ENCODE measurements at places on chromosomes 12 and 14.

- DNase-seq: no peak
Measured at GRCh38 chr14:59123975-59124374, 64.5 kb upstream of the DAAM1 start.

DNA sequence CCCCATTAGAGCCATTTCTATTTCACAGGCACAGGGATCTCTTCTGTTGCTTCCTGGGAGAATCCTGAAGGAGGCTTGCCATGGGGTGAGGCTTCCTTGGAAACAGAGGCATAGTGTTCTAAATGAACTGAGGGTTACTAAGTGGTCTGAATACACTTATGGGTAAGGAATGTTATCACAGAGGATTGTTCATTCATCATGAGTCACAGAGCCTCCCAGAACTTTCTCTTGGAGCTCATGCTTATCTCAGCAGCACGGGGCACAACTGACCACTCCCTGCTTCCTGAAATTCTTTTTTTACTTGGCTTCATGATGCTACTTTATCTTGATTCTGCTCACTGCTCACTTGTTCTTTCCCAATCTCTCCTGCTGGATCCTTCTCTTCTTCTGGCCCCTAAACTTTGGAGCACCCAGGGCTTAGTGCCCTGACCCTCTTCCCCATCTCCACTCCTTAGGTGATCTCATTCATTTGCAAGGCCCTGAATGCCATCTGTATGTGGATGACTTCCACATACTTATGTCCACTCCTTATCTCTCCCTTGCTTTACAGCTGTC is 57.9 kb downstream of the ANO6 start:
- DNase-seq: no peak

DNA sequence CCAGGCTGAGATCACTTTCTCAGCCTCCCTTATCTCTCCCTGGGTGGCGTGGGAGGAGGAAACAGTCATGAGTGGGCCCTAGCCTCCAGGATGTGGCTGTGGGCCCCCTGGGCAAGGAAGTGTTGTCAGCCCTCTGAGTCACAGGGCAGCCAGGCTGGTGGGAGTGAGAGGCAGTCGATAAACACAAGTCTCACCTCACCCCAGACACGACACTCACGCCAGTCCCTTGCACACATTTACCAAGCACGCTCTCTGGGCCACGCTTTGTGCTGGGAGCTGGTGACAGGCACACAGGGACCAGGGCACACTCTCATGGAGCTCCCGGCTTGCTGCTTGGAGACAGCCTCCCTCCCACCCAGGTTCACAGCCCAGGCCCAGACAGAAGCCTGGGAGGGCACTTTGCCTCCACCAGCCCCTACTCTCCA is 1.9 kb upstream of the KRT79 start:
- no peak for DNase-seq

DNA sequence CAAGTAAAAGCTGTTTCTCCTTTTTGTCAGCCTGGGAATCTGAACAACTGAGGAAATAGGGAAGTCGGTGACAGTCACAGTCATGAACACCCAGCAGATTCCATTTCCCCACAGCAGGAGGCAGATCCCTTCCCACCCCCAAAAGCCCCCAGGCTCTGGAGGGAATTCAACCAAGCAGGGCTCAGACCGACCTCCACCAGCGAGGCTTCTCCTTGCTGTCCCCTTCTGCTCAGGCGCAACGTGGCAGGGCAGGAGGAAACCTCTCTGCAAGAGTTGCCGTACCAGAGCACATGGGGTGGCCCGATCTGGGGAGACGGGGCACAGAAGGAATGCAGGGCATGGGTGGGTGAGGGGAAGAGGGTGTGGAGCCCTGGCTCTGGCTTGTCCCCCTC is 319 bp downstream of the GALNT6 start:
- DNase-seq: no peak

GRCh38 chr12:41621291-41621690 is 433.2 kb downstream of the PDZRN4 start:
- no peak for DNase-seq

DNA sequence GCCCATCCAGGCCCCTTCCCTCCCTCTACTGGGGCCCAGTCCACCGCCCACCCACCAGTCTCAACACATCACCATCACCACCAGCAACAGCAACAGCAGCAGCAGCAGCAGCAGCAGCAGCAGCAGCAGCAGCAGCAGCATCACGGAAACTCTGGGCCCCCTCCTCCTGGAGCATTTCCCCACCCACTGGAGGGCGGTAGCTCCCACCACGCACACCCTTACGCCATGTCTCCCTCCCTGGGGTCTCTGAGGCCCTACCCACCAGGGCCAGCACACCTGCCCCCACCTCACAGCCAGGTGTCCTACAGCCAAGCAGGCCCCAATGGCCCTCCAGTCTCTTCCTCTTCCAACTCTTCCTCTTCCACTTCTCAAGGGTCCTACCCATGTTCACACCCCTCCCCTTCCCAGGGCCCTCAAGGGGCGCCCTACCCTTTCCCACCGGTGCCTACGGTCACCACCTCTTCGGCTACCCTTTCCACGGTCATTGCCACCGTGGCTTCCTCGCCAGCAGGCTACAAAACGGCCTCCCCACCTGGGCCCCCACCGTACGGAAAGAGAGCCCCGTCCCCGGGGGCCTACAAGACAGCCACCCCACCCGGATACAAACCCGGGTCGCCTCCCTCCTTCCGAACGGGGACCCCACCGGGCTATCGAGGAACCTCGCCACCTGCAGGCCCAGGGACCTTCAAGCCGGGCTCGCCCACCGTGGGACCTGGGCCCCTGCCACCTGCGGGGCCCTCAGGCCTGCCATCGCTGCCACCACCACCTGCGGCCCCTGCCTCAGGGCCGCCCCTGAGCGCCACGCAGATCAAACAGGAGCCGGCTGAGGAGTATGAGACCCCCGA is 6.8 kb upstream of the RNU7-1 start:
- no peak for DNase-seq

DNA sequence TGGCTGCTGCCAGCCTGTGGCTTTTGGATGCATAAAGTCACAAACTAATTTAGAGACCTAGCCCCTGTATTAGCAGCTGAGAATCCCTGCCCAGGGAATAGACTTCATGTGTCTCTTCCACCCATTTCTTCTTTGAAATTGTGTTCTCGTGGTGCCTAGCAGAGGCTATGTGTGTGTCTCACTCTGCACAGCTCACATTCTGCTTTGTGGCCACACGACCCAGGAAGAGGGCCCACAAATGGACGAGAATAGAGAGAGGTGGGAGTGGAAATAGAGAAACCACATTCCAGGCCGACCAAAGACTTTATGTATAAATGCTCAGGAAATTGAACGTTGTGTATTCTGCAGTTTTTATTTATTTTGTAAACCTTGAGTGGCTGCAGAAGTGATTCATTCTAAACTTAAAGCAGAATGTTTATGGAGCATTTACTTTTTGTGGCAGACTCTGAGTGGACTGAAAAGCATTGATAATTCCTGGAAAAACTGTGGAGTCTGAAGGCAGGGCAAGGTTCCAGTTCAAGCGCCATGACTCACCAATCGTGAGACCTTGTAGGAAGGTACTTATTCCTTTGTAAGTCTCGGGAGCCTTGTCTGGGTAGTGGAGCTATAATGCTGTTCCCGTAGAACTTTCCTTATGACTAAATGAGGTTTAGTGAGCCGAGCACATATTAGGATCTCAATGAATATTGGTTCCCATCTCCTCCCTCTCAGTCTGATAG is 9.1 kb downstream of the B4GALNT3 start:
- no peak for DNase-seq

GRCh38 chr14:33809396-33809981 is 141.4 kb downstream of the EGLN3 start:
- DNase-seq: no peak

DNA sequence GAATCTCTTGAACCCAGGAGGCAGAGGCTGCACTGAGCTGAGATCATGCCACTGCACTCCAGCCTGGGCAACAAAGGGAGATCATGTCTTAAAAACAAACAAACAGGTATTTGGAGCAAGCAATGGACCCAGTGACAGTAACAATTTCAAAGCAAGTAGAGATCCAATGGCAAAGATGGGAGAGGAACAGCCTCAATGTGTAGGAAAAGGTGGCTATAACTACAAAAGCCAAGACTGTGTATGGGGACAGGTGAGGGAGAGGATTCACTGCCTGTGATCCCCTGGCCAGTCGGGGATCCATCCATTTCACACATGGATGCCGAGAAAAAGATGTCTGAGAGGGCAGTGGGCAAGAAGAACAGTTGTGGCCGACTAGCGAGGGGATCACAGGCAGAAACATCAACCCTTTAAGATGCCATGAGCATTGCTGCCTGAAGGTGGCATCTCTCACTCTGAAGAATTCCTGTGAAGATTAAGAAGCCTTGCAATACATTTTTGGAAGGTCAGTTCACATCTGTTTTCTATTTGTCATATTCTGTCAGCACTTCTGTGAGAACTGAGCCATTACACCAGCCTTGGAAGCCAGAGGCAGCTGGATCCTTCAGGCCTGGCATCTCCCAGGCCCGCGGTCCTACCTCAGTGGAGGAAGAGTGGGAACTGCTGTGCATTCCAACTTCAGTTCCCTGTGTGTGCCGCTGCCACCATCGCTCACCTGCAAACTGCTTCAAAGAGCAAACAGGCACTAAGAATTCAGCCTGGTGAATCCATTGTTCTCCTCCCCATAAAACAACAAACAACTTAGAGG is 54.5 kb upstream of the FRS2 start:
- no peak for DNase-seq

DNA sequence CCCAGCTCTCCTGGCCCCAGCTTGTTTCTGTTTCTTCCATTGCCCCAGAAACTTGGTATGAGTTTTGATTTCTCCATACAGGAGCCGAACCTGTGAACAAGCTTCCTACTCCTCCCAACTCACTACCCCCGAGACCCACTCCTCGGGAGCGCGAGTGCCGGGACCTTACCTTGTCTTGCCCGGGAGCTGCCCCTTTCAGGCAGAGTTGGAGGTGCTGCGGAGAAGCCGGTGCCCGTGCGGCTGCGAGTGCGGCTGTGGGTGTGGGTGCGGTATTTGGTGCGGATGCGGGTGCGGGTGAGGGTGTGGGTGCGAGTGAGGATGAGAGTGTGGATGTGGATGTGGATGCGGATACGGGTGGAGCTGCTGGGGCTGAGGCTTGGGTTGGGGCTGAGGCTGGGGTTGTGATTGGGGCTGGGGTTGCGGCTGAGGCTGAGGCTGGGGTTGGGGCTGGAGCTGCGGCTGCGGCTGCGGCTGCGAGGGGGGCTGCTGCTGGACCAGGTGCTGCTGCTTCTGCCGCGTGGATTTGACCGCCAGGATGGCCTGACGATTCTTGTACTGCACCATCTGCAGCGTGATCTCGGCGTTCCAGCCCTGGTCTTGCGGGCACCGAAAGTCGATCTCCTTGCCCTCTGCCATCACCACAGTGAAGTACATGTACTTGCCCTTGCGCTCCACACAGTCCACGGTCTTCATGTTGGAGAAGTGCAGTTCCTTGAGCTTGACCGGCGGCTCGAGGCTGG is 1.1 kb downstream of the PHLDA1 start:
- peak; percentile 37 for DNase-seq

- no peak for DNase-seq
Measured at GRCh38 chr14:103529383-103530365, 678 bp downstream of the TRMT61A start.

GRCh38 chr12:58809064-58809607 is 111.2 kb downstream of the LRIG3 start:
- DNase-seq: no peak

GRCh38 chr12:120470150-120470784 is 719 bp upstream of the SRSF9 start:
- DNase-seq: no peak

GRCh38 chr12:27193106-27193505 is 51.0 kb upstream of the STK38L start:
- no peak for DNase-seq

- DNase-seq: no peak
Measured at GRCh38 chr12:62783881-62784280, 151.1 kb downstream of the PPM1H start.

- no peak for DNase-seq
Measured at GRCh38 chr12:89020689-89021088, 331.6 kb downstream of the DUSP6 start.

Data from T-helper 9 cell (primary cell).